ENCODE measurements at places on chromosomes 11 and 22.

GRCh38 chr22:25054943-25055511 is 102.5 kb downstream of the KIAA1671 start:
- DNase-seq = no peak

GRCh38 chr11:116860303-116860702 is 22.9 kb upstream of the APOA1 start:
- no peak for DNase-seq

- no peak for DNase-seq
Observed at GRCh38 chr22:18999008-18999407, 62.9 kb upstream of the PRODH start.

DNA sequence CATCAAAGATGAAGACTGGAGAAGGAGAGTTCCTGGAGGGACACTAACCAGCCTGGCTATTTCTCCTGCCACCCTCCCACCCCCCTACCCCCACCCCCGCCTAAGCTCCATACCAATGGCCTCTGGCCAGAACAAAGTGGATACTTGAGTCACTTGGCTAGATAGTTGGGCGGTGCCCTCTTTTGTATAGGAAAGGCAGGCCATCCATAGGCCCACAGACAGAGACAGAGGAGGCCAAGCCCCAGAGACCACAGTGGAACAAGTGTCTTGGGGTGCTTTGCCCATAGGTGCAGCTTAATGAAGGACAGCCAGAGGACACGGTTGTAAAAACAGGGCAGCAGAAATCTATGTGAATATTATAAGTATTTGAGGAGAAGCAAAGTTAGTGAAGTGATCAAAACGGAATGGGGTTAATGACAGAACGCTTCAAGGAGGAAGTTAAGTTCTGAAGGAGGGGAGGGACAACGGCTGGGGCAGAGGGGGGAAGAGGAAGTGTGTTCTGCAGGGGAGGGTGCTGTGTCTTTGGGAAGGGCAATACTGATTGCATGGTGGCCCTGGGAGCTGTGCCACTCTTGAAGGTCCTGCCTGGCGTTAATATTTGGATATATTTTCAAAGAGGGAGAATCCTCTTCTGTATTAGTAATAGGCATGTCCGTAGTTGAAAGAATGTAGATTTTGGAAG is 32.7 kb downstream of the FLI1 start:
- peak; percentile 82 for DNase-seq

DNA sequence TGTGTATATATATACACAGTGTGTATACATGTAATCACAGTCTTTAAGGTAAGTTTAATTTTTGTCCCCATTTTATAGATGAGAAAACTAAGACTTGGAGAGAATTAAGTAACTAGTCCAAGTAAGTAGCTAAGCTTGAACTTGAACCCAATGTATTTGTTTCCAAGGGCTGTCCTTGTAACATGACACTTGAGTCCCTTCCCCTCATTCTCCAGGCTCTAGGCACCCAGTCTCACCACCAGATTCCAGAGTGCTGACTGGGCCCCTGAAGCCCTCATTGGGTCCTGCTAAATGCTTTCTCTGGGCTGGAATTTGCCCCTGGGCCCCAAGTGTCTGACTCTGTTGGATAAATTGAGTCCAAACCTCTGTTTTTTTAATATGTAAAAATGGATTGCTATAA is 45.5 kb downstream of the ADM start:
- DNase-seq = no peak

DNA sequence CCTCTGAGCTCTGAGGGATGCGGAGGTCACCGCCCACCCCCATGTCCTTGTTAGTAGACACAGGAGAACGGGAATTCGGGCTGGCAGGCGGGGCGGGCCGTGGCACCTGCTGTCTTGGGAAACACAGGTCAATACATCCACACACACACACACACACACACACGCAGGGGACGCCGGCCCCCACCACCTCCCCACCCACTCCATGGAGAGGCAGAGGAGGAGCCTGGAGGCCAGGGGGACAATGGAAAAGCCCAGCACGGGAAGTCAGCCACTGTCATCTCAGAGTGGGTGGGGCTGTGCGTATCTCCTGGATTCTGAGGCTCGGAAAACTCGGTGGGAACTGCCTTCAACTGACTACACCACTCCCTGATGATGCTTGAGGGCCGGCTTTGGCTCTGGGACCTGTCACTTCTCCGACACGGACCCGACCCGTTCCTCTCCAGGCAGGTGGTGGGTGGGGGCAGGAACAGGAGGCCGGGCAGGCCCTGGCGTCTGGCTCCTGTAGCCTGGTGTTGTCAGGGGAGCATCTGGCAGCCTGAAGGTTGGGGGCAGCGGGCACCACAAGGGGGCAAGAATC is 18.5 kb upstream of the TMEM184B start:
- DNase-seq = no peak

GRCh38 chr11:99693941-99694492 is 673.3 kb downstream of the CNTN5 start:
- no peak for DNase-seq

GRCh38 chr11:118845369-118845768 is 38.3 kb upstream of the CXCR5 start:
- DNase-seq = no peak

- DNase-seq = no peak
Observed at GRCh38 chr22:49163258-49163959, 664.3 kb downstream of the BRD1 start.

DNA sequence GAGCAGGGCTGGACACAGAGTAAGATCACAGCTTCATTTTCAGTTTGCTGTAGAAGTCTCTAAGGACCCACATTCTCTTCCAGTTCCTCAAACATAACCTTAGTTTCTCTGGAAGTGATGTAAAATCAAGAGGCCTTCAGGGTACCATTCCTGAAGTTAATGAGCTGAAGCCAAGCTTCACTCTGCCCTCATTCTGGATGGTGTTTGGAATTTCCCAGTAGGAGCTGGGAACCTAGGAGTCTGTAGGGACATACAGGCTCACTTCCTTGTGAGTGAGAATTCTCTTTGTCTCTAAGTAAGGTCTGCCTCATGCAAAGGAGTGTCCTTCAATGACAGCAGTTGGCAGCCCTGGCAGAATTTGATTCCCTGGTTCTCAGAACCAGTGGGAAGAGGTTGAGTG is 142.4 kb upstream of the NARS2 start:
- no peak for DNase-seq

GRCh38 chr22:43488031-43488866 is 76.4 kb downstream of the MPPED1 start:
- no peak for DNase-seq

DNA sequence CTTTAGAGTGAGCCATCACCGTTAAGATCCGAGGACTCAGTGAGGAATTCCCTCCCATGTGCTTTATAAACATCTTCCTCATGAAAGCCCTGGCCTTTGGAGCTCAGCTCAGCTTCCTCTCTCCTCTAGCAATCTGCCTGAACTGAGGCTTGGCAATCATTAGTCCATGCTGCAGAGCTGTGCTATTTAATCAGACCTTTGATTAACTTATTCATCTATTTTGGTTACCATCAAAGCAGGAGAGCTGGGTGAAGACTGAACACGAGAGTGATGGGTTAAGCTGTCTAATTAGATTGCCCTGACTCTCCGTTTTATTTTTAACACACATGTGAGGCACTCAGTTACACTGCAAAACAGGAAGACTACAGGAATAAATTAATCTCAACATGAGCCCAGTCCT is 351.3 kb downstream of the LARGE1 start:
- no peak for DNase-seq

DNA sequence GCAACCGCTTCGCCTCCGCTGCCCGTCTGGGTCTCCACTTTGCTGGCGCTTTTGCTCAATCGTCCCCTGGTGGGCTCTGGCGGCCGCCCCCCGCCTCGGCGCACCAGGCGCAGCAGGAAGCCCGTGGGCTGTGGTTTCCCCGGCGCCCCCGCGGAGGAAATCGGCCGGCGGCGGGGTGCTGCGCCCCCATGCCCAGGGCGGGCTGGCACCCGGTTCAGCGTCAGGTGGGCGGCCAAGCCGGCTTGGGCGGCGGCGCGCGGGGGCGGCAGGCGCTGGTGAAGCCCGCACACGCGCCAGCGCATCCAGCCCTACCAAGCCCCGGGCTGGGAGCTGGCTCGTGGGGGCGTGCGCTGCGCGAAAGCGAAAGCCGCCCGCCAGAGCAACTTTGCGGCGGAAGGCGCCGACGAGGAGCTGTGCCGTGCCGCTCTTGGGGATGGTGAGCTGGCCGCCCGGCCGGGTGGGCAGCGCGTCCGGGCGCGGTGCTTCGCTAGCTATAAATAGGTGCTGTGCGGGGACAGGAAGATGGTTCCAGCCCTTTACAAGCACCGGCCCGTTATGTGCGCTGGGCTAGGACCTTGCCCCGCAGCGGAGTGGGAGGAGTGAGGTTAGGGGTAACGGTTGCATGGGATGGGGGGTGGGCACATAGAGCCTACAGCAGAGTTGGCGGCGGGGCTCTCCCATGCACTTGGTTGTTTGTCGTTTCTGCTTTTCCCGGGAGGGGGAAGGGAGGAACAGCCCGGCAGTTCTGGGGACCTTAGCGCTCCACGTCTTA is 25.0 kb upstream of the SUSD2 start:
- DNase-seq = no peak

- DNase-seq = no peak
Observed at GRCh38 chr22:24410110-24410856, 17.1 kb upstream of the ADORA2A start.

DNA sequence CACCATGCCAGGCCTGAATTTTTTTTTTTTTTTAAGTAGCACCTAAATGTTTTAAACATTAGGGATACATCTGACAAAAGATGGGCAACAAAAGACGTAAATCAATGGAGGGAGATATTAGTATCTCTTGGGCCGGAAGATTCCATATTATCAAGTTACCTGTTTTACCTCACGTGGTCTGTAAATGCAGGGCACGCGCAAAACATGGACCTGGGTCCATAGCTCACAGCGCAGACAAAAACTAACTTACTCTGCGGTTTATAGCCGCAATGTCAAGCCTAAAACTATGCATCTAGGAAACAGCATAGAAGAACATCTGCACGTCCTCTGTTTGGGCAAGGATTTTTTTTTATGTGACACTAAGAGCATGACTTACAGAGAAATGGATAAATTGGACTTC is 31.5 kb upstream of the PANX2 start:
- no peak for DNase-seq

GRCh38 chr22:27637604-27638003 is 164.0 kb downstream of the MN1 start:
- DNase-seq = no peak

DNA sequence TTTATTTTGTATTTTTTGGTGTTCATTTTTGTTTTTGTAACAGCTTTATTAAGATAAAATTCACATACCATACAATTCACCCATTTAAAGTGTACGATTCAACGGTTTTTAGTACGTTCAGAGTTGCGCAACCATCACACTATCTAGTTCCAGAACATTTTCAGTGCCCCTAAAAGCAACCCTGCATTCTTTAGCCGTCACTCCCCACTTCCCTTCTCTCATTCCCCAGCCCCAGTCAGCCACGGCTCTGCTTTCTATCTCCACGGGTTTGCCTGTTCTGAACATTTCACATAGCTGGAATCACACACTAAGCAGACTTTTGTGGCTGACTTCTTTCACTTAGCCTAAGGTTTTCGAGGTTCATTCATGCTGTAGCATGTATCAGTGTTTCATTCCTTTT is 9.6 kb upstream of the KCNQ1OT1 start:
- DNase-seq = peak; percentile 47

- no peak for DNase-seq
Observed at GRCh38 chr11:72119198-72119597, 6.7 kb upstream of the ANAPC15 start.

- no peak for DNase-seq
Observed at GRCh38 chr11:2535673-2536439, 91.0 kb downstream of the KCNQ1 start.

GRCh38 chr11:65822776-65823528 is 10.8 kb upstream of the SNX32 start:
- no peak for DNase-seq

GRCh38 chr11:27933992-27934829 is 173.7 kb downstream of the KIF18A start:
- no peak for DNase-seq

DNA sequence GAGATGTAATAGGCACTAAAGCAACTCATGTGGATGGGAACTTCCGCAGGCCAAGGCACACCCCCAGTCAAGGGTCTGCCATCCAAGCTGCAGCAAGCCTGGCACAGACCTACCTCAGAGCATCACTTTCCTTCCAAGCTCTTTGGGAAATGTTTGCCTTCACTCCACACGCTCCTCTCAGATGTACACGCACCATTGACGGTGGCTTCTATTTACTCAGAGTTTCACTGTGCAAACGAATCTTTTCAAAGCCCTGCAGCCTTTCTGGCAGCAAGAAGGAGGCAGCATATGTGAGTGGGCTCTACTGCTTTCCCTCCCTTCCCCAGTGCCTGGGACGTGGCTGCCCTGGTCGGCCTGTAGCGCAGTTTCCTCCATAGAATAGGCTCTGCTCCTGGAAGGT is 60.9 kb upstream of the USP47 start:
- DNase-seq = no peak

DNA sequence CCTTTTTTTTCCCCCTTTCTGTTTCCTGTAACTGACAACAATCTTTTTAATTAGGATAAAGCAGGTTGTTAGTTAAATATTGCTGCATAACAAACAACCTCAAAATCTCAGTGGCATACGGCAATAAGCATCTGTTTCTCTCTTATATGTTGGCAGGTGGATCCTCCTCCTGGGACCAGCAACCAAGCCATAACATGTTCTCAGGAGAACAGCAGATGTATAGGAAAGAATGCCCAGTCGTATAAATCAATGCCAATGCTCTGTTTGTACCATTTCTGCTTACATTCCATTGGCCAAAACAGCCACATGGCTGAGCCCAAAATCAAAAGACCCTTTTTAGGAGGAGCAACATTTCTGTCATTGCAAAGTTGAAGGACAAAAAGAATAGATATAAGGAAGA is 445.7 kb downstream of the AASDHPPT start:
- DNase-seq = no peak

DNA sequence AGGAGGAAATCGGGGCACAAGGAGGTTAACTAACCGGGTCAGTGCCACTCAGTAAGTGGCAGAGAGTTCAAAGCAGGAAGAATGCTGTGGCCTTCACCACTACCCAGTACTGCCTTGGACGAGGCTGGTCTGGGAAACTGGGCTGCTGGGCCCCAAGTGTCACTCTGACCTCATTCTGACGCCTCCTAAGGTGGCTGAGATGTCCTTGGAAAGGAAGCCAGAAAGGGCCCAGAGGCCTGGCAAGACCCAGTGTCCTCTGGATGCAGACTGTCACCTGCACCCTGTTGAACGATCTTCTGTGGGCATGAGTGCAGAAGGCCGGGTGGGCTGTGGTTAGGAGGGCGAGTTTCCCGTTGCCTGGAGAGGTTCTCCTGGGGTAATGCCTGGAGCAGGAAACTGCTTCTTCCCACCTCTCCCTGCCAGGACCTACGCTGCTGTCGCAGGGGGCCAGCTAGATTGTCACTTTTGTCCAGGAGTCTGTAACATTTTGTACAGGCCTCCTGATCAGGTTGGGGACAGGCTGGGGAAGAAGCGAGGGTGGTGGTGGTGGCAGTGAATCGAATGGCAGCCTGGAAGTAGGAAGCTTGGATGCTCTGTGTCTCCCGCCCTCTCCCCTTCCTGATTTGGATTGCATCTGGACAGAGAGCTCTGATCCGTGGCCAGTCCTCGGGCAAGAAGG is 105.1 kb downstream of the ST3GAL4 start:
- no peak for DNase-seq

- DNase-seq = peak; percentile 89
Observed at GRCh38 chr11:122756417-122756816, 81.9 kb upstream of the CRTAM start.
